ENCODE measurements at places on chromosomes 11 and 22.
A peak's percentile ranks its signal among the peaks of the same experiment; 100 is the strongest.

- peak; percentile 13 for DNase-seq
These were observed 19.3 kb upstream of the CSRP3 start for GRCh38 chr11:19220903-19221724.

DNA sequence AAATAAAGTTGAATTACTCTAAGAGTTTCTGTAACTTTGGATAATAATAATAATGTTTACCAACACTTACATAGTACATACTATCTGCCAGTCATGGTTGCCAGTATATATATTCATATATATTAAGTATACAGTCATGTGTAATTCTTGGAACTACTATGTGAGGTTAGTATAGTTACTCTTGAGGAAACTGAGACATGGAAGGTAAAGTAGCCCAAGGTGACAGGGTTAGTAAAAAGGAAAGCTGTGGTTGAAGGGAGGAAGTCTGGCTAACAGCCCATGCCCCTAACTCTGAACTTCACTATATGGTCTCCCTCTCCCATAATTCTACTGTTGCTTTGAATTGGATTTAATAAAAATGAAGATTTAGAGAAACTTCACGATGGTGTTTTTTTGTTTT is 24.9 kb downstream of the FDX1 start:
- no peak for DNase-seq

- no peak for DNase-seq
These were observed 116.7 kb upstream of the KIRREL3 start for GRCh38 chr11:127117231-127117739.

- DNase-seq = no peak
These were observed 98.2 kb downstream of the NTM start for GRCh38 chr11:131468565-131468964.

GRCh38 chr11:7892840-7893254 is 38.2 kb downstream of the OR10A6 start:
- DNase-seq = peak; percentile 70

- peak; percentile 58 for DNase-seq
These were observed 27.8 kb upstream of the PPARA start for GRCh38 chr22:46122511-46122971.

- DNase-seq = no peak
These were observed 83.6 kb downstream of the INSC start for GRCh38 chr11:15198284-15198683.

- DNase-seq = no peak
These were observed 11.0 kb downstream of the SLC29A2 start for GRCh38 chr11:66360406-66361073.

DNA sequence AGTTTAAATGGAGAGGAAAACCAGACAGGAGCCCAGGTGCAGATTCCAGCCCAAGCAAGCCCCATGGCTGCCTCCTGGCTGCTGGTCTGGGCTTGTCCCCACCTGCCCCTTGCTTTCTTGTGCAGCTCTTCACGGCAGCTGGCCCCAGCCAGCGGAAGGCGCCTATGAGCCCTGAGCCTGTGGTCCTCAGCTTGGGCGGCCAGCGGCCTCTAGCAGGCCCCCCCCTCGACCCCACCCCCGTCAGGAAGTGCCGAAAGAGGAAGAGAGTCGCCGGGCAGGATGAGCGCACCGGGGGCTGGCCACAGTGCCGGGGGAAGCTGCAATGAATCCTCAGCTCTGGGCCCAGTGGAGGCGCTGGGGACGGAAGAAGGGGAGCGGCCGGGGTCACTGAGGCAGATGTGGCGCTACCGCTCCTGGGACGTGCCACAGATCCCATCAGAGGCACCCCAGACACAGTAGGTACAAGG is 2.1 kb upstream of the DGKZ start:
- DNase-seq = no peak

GRCh38 chr11:10725114-10725906 is 25.7 kb upstream of the CTR9 start:
- peak; percentile 86 for DNase-seq

- peak; percentile 15 for DNase-seq
These were observed 23.5 kb upstream of the ARHGAP8 start for GRCh38 chr22:44728761-44729324.

- no peak for DNase-seq
These were observed 45.1 kb upstream of the CHST1 start for GRCh38 chr11:45710561-45710960.

DNA sequence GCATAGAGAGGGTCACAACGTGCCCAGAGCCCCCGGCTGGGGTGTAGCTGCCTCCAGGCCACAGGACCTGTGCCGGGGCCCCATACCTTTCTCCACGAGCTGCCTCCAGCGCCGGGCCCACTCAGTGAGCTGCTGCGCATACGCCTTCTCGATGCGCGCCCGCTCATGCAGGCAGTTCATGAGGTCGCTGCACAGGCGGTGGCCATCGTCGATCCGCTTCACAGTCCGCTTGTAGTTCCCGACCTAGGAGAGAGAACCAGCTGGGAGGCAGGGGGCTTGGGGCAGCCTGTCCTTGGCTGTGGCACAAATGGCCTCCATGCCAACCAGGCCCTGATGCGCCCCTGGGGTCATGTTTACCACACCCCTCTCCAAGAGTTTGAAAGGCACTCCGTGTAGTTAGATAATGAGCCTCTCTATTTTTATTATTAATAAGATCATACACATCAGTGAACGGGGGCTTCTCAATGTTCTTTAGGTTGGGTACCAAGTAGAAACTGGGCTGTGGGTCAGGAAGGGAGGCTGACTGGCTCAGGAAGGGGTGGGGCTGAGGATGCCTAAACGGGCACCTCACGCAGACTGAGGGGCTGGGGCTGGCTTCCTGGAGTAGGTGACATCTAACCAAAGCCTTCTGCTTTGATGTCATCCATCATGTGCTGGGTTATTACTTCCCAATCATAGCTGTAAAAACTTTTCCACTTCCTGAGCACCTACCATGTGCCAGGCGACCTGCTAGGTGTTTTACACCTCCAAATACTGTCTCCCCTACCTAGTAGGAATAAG is 36.5 kb upstream of the ARFGAP3 start:
- no peak for DNase-seq

GRCh38 chr22:49439373-49439772 is 388.3 kb downstream of the BRD1 start:
- no peak for DNase-seq

GRCh38 chr11:111718859-111719258 is 47.3 kb downstream of the PPP2R1B start:
- no peak for DNase-seq

- DNase-seq = peak; percentile 17
These were observed 727.4 kb downstream of the ETS1 start for GRCh38 chr11:127859941-127860354.

- DNase-seq = no peak
These were observed 44.2 kb upstream of the POU2AF1 start for GRCh38 chr11:111423250-111423615.

- DNase-seq = no peak
These were observed 8.4 kb downstream of the EMSY start for GRCh38 chr11:76453248-76453647.

GRCh38 chr11:117918366-117919255 is 10.6 kb downstream of the TMPRSS13 start:
- DNase-seq = no peak

DNA sequence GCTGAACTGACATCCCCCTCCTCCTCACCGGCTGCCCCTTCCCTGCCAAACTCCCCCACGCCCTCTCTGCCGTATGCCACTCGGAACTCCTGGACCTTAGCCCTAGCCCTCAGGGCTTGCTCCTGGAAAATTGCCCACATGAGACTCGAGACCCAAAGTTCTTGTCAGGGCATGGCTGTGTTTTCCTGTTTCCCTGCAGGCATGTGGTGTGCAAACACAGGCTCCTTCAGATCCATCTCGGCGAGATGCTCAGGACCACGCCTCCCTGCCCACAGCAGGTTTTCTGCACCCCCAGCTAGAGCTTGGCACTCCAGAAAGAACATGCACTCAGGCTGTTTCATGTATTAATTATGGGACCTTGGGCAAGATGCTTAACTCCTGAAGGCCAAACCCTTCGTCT is 1480.4 kb downstream of the BRD1 start:
- DNase-seq = no peak

- DNase-seq = no peak
These were observed 96.9 kb downstream of the PTPRJ start for GRCh38 chr11:48077251-48077650.

- DNase-seq = no peak
These were observed 34.7 kb downstream of the MUC15 start for GRCh38 chr11:26537341-26537740.

DNA sequence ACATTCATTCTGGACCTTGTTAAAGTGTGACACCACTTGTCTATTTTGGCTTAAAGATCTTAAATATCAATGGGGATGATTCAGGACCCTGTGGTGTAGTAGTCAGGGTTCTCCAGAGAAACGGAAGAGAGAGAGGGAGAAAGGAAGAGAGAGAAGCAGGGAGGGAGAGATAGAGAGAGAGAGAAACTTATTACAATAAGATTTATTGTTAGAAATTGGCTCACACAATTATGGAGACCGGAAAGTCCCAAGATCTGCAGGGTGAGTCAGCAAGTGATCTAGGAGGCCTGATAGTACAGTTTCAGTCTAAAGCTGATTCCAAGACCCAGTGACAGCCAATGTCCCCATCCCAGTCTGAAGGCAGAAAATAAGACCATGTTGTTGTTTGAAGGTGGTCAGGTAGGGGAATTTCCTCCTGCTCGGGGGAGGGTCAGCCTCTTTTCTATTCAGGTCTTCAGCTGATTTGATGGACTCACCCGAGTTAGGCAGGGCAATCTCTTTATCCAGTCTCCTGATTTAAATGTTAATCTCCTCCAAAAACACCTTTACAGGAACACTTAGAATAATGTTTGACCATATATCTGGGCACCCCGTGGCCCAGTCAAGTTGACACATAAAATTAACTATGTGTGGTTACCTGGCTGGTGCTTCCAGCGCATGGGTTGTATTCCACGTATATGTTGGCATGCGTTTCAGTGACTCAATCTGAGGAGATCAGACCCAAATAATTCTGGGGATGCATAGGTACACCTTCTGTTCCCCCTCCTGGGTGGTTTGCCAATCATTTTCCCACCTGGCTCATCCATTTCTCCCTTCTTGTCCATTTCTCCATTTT is 1350.5 kb downstream of the TBC1D22A start:
- no peak for DNase-seq

GRCh38 chr22:27455526-27455925 is 346.0 kb downstream of the MN1 start:
- DNase-seq = peak; percentile 31

- DNase-seq = peak; percentile 40
These were observed 39.7 kb upstream of the TTLL12 start for GRCh38 chr22:43226377-43227238.

DNA sequence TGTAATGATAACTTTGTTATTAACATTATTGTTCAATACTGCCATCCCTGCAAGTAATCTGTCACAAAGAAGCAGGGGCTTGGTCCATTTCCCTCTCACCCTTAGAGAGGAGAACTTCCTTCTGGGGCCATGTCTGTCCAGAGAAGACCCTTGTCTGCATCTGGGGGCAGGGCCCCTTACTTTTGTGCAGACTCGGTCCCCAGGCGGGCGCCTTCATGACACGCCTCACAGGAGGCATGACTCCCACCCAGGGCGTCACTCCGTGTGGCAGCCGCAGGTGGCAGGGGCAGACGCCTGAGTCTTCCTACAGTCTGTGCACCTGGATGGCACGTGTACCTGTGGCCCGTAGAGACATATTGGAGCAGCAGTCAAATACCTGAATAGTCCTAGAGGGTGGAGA is 21.8 kb upstream of the B3GAT1 start:
- DNase-seq = no peak

- DNase-seq = peak; percentile 56
These were observed 874 bp downstream of the ZFTA start for GRCh38 chr11:63767565-63768236.

GRCh38 chr11:118353084-118353710 is 6.2 kb upstream of the UBE4A start:
- DNase-seq = peak; percentile 16

- DNase-seq = no peak
These were observed 61.1 kb downstream of the INSC start for GRCh38 chr11:15175831-15176230.

- DNase-seq = no peak
These were observed 139.0 kb downstream of the BRD1 start for GRCh38 chr22:49688516-49689254.

- peak; percentile 11 for DNase-seq
These were observed 44.0 kb upstream of the AKIP1 start for GRCh38 chr11:8867035-8867434.

DNA sequence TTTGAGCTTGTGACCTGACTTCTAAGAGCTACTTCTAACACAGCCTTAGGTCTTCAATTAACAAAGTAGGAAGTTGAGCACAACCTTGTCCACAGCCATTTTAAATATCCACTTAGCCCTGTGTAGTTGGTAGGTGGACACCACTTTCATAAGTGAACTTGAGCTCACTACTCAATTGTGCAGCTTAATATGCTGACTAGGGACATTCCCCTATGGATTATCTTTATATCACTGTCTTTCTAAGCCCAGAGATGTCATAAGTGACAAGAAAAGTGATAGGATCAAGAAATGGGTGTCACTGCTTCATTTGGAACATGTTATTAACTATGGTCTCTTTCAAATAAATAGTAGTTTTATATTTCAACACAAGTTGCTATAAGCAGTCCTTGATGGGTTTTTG is 4.0 kb upstream of the ATP5MG start:
- no peak for DNase-seq

- no peak for DNase-seq
These were observed 155.6 kb downstream of the BRD1 start for GRCh38 chr22:49672014-49672516.

GRCh38 chr11:32796425-32796824 is 2.0 kb upstream of the CCDC73 start:
- DNase-seq = no peak

GRCh38 chr22:21651521-21652009 is 9.5 kb downstream of the SDF2L1 start:
- DNase-seq = no peak

DNA sequence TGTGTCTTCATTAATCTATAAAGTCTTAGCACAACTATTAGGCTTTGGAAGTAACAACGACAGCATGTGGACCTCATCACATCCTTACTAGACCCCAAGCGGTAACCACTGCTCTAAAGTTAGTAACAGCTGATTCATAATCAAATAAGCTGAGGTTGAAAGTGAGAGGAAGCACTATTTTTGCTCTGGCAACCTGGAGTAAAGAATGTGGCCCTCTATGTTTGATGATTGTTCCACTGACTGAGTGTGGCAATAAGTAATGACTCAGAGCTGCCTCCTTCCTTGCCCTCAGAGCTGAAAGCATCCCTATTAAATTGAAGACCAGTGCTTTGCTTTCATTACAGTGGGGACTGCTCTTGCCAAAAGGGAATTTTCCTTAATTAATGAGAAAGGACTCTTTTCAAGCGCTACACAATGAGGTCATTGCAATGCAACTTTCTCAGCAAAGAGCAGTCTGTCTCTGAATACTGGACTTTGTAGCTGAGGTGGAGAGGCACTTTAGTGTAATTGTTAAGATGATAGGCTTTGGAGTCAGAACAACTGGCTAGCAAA is 906.1 kb upstream of the RAG2 start:
- DNase-seq = peak; percentile 52

DNA sequence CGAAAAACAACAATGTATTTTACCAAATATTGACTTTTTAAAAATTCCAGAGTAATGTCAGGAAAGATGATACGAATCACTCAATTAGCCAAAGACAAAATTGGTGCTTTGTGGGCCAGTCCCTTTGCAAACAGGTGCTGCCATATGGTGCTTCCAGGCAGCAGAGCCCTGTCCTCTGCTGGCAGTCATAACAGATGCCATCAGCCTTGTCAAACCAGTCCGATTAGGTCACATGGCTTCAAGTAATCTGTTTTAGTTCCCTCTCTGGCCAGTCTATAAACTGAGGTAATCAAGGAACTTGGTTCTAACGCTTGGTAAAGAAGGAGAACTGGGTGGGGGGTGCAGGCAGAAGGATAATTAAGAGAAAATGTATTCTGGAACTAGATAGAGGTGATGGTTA is 49.1 kb upstream of the CAPRIN1 start:
- DNase-seq = no peak

Data from AG10803 (cell line).